Activated naive CD4-positive, alpha-beta T cell treated with anti-CD3 and anti-CD28 coated beads, Interleukin-2, amount 50 U/mL, for 16 hours (primary cell): ENCODE measurements at places on chromosomes 5 and 9.

- no peak for DNase-seq
Measured at GRCh38 chr5:78447775-78448424, 87.5 kb downstream of the SCAMP1 start.

- peak; percentile 74 for DNase-seq
Measured at GRCh38 chr9:130461218-130461630, 16.5 kb downstream of the ASS1 start.

DNA sequence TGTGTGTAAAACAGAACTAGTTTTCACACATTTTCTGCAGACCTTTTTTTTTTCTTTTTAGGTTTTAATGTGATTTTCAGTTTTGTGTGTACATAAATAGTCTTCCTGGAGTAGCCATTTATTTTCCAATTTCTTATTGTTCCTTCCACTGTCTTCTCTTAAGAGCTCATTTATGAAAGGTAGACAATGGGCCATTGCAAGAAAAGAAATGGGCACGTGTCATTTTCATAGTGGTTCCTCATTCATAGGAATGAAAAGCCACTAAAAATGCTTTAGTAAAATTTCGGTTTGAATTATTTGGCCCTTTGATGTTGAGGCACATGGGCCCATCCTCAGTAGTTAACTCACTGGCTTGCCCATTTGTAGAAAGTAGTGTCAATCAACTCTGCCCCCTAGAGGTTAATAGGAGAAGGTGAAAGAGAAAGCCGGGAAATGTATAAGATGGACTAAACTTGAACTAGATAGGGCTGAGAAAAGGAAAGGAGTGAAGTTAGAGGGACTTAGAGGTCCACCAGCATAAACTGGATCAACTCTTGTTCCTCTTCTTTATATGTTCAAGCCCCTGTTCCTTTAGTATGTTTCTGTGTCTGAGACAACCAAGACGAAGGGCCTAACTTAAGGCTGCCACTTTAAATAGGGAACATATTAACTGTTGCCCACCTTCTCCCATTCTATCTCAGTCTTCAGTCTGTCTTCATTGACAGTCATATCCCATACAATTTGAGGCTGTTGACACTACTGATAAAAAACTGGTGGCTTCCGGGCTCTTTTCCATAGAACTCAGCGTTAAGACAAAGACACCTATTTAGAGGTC is 72.6 kb downstream of the SMARCA2 start:
- DNase-seq: peak; percentile 13

DNA sequence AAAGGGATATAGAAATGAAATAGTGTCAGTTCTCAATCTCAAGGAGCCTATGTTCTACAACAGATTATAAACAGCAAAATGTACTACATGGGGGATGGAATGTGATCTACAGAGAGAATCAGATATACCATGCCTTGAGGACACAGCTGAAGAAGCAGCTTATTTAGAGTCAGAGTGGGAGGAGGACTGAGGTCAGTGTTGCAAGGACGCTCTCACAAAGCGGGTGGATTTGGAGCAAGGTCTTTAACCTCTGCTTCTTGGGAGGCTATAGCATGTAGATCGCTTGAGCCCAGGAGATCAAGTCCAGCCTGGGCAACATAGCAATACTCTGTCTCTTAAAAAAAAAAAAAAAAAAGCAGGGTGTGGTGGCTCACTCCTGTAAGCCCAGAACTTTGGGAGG is 32.8 kb upstream of the PLIN2 start:
- DNase-seq: no peak

GRCh38 chr5:87263498-87263897 is 4.2 kb upstream of the RASA1 start:
- DNase-seq: no peak

GRCh38 chr5:158049459-158049858 is 190.5 kb upstream of the CLINT1 start:
- DNase-seq: no peak

DNA sequence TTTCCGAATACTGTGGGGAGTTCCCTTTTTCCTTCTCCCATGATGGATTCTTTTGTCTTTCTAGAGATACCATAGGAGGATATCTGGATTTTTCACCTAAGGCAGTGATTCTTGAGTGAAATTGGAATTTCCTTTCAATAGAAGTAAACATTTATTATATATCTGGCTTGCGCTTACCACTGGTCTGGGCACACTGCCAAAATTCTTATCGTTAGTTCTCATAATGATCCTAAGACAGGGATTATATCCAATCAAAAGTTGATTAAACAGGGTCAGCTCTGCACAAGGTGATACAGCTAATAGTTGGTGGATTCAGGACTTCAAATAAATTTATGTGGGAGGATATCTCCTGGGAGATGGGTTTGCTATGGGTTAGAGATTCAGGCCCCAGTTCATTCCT is 9.6 kb downstream of the TLE4 start:
- DNase-seq: no peak

GRCh38 chr9:97900738-97901565 is 21.3 kb downstream of the TRMO start:
- DNase-seq: no peak

GRCh38 chr9:100619665-100620064 is 41.8 kb downstream of the CAVIN4 start:
- no peak for DNase-seq

DNA sequence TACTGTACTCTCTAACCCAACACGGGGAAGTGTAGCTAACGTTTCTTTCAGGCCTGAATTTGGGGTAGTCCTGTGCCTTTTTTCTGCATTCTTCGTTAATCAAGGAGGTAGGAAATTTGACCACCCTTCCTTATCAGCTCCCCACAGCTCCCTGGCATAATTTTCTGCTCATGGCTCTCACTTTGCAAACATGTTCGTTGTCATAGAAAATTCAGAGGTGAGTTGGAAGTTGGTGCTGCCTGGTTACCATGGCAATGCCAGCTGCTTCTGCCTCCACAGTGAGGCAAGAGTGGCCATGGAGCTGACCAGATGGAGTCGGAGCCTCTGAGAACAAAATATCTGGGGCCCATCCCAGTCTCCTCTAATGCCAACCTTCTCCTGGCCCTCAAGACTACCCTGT is 116.6 kb upstream of the BOD1 start:
- DNase-seq: no peak

DNA sequence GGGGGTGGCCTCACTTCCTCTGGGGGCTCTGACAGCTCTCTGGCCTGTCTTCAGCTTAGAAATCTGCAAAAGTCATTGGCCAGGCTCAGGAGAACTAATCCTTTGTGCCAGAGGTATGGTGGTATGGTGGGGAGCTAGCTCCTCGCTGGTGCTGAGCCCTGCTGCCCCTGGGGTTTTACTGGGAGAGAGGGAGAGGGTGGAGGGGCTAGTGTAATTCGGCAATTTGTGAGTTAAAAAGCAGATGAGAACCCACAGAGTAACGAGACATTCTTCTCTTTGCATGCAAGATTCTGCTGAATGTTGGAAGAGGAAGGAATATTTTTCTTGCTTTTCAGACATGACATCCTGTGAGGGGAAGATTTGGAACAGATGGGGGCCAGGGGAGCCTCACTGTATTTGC is 65.5 kb upstream of the SPRY4 start:
- no peak for DNase-seq

DNA sequence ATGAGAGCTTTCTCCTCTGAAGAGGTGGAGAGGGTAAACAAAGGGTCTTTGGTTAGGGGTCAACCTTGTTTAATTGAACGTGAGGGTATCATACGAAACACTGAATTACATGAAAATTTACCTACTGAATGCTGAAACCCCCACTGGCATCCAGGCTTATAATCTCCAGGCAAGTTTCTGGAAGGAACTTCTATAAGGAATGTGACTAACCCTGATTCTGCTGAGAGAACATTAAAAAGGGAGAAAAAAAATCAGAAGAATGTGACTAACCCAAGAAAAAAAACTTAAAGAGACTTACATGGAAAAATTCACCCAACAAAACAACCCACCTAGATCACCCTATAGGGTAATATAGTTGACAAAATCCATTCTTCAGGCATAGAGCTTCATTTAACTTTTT is 55.5 kb downstream of the APC start:
- no peak for DNase-seq

- DNase-seq: no peak
Measured at GRCh38 chr5:82494942-82495341, 216.8 kb upstream of the RPS23 start.

- no peak for DNase-seq
Measured at GRCh38 chr9:1606253-1606652, 408.9 kb upstream of the SMARCA2 start.

GRCh38 chr5:67897431-67897830 is 318.1 kb upstream of the PIK3R1 start:
- DNase-seq: no peak

GRCh38 chr5:515273-515836 is 8.9 kb downstream of the SLC9A3 start:
- DNase-seq: no peak

DNA sequence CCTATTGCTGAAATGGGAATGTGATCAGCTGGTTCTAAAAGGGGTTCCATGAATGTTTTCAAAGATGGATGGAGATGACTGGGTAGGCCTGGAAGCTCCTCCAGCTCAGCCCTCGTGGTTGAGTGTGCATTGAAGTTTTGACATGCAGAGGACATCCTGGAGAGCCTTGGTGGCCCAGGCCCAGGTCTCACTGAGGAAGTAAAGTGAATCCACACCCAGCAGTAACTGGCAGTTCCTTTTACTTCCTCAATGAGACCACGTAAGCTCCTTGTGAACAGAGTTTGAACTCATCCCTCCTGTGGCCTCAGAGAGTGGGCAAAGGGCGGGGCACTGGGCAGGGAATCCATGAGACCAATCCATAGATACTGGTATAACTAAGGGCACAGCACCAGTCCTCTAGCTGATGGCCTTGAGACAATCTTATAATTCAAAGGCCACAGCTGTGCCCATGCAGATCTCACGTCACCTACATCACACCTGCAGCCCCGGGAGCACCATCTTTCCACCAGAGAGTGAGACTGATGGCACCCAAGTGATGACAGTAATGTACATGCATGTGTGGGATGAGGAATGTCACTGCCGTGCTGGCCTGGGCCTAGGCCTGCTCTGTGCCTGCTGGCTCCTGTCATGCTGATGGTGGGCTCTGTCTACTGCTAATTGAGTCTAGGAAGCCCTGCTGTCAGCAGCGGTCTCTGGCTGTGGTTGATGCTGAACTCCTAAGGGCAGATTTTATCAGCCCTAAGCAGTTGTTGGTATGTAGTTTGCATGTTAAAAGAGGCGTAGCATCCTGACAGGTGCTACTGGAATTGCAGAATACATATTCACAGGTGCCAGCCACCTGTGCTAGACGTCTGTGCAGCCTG is 257.8 kb downstream of the FSTL4 start:
- no peak for DNase-seq

DNA sequence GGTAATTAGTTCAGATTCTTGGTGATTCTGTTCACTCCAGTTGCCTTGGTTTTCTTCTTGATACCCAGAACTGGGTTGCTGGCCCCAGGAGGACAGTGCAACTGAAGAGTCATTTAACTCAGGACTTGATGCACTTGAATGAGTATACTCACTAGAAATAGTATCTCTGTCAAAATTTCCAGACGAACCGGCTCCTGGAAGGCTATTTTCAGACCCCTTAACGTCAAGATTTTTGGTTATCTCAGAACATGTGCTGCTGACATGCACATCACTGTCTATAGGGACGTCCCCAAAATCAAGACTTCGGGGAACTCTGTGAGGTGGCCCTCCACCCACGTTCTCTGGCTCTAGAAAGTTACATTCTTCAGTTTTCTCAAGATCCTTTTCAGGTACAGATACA is 56.7 kb upstream of the PCA3 start:
- no peak for DNase-seq

DNA sequence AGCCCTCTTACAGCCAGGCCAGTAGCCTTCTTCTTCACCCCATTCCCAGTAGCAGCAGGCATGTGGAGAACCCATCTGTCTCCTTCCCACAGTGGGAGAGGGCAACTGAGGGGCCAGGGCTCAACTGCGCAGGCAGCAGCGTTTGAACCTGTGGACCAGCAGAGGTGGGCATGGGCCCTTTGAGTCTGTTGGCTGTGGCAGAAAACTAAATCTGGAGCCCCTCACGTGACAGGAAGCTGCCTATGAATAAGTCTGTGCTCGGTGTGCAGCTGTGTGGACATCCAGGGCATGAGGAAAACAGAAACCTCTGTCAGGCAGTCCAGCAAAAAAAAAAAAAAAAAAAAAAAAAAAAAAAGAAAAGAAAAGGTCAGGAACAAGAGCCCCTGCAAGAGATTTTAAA is 189.2 kb upstream of the NR3C1 start:
- DNase-seq: no peak

GRCh38 chr5:133141746-133142145 is 89.9 kb downstream of the HSPA4 start:
- no peak for DNase-seq

GRCh38 chr5:32223972-32224609 is 50.0 kb upstream of the GOLPH3 start:
- no peak for DNase-seq

GRCh38 chr5:151902215-151902614 is 22.4 kb downstream of the GLRA1 start:
- DNase-seq: no peak

- peak; percentile 32 for DNase-seq
Measured at GRCh38 chr9:89743573-89744254, 138.9 kb downstream of the GADD45G start.

- DNase-seq: no peak
Measured at GRCh38 chr5:80928073-80928472, 32.1 kb upstream of the RASGRF2 start.

- DNase-seq: no peak
Measured at GRCh38 chr5:41410737-41411136, 99.7 kb downstream of the PLCXD3 start.

- no peak for DNase-seq
Measured at GRCh38 chr5:154278908-154279307, 88.4 kb downstream of the GALNT10 start.

DNA sequence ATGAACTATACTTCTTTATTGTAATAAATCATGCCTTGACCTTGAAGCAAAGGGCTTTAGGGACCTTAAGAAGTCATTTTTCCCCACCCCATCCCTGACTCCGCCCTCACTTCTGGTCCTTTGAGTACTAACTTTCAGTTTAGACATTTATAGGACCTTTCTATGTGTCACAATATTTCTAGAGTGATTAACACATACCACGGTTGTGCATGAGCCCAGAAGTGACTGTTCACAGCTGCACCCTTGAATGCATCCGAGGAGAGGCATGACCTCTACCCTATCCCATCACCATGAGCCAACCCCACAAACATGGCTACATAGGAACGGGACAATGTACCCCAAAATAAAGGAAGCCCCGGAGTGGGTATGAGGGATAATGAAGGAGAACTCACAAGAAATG is 160.3 kb downstream of the HSD17B3 start:
- no peak for DNase-seq

DNA sequence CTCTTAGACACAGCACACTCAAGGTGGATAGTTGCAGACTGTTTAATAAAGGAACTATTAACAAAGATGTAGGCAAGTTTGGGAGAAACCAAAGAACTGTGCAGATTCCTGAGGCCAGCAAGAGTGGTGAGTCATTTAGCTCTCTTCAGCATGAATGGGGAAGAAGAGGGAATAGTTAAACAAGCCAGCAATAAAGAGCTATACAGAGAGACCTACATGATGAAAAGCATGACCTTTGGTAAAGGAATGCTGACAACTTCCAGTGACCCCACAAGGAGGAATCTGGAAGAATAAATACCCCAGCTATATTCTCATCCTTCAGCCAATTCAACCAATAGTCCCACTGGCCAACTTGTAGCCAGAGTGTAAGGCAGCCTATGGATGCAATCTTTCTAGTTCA is 706.0 kb upstream of the GRAMD2B start:
- no peak for DNase-seq
